ENCODE measurements at places on chromosomes 11 and 22.

DNA sequence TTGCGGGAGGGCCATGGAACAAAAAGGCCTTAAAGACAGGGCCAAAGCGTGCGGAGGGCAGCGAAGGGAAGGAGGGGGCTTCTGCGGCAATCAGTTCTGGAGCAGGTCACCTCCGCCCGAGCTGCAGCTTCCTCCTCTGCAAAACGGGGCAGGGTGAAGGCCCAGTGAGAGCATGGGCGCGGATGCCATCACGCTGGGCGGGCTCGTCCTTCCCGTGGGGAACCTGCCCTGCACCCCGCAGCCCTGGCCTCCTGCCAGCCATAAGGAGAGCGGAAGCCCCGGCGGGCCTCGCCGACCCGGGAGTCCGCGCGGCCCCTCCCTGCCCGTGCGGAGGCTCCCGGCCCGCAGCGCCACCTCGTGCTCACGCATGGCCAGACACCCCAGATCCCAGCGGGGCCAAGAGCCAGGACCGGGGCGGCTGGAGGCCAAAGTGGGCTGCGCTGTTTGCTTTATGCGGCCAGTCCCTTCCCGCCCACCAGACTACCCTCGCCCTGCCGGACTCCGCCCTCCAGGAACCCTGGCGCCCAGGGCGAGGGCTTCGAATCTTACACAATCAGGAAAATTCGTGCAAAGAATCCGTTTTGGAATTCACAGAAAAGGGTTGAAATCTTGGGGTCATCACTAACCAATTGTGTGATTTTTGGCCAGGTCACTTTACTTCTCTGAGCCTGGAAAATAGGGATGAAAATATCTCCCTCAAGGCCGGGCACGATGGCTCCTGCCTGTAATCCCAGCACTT is 16.1 kb downstream of the TSKU start:
- DNase-seq = peak; percentile 89

- peak; percentile 69 for DNase-seq
Observed at GRCh38 chr11:121321614-121322243, 29.2 kb downstream of the SC5D start.

GRCh38 chr11:109697140-109697843 is 275.3 kb downstream of the C11orf87 start:
- peak; percentile 37 for DNase-seq

- peak; percentile 66 for DNase-seq
Observed at GRCh38 chr11:394034-394857, at the start of gene PKP3. Gene PKP3 (plus strand): TSS chr11:394209. CDS start chr11:394293, 84 bp downstream.

GRCh38 chr11:130848361-130849214 is 67.7 kb downstream of the SNX19 start:
- no peak for DNase-seq

DNA sequence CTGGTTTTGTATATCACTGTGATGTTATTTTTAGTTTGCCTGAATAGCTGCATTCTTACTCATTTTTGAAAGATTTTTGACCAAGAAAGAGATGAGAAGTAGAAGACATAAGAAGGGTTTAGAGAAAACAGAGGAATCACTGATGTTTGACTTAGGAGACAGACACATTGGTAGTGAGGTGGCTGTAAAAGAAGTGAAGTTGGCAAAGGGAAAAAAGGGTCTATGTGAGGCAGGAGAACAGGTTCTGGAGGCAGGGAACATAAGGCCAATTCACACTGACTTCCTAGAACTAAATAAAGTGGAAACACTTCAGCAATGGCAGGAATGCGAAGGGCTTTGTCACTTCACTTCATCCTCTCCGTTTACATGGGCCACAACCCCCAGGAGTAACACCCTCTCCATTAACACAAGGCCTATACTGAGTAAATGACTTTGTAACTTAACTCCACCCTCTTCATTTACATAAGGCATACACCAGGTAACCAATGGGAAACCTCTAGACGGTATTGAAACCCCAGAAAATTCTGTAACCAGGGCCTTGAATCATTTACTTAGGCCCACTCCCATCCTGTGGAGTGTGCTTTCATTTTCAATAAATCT is 36.5 kb downstream of the CTSC start:
- DNase-seq = no peak

DNA sequence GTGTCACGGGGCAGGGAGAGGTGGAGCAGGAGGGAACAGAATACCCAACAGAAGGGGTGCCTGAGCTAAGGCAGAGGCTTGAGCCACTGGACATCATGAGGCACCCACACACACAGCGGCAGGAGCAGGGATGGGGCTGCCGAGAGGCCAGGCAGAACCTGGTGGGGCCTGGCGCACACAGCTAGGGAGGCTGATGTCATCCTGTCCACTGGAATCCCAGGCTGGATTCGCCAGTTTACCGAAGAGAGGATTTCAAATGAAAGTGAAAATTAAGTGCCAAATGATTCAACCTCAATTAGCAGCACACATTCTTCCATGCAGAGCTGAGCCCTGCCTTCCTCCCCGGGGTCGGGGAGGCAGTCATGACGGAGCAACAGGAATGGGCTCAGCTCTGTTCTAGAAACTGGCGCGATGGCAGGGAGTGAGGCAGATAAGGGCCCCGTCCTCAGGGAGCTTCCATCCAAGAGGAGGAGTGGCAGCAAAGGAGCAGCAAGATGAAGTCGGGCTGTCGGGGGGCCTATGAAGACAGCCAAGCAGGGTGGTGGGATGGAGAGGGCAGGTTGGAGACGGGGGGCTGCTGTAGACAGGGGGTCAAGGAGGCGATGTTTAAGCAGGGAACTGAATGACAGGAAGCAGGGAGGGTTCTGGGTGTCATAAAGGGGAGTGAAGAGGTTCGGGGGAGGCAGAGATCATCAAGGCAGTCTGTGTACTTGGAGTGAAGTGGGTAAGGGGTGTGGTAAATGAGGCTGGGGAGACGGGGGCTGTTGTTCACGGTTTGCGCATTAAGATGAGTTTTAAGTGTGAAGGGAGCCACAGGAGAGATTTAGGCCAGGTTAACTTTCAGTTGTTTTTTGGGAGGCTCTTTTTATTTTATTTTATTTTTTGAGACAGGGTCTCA is 6.4 kb downstream of the RAC2 start:
- DNase-seq = peak; percentile 28

DNA sequence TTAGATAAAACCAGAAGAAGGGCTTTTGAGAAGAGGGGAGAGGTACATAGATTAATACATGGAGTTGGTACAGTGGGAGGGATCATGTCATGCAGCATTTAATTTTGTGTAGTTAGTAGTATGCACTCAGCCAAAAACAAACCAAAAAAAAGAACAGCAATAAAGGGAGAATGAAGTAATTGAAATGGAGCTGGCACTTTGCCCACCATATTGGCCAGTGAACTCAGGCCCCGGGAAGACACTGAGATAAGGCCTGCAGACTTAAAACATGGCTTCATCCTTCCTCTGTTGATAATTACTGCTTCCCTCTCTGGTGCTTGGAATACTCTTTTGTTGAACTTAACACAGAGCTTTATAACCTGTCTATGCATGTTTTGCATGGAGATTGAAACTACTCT is 3.1 kb downstream of the PANX1 start:
- peak; percentile 40 for DNase-seq

DNA sequence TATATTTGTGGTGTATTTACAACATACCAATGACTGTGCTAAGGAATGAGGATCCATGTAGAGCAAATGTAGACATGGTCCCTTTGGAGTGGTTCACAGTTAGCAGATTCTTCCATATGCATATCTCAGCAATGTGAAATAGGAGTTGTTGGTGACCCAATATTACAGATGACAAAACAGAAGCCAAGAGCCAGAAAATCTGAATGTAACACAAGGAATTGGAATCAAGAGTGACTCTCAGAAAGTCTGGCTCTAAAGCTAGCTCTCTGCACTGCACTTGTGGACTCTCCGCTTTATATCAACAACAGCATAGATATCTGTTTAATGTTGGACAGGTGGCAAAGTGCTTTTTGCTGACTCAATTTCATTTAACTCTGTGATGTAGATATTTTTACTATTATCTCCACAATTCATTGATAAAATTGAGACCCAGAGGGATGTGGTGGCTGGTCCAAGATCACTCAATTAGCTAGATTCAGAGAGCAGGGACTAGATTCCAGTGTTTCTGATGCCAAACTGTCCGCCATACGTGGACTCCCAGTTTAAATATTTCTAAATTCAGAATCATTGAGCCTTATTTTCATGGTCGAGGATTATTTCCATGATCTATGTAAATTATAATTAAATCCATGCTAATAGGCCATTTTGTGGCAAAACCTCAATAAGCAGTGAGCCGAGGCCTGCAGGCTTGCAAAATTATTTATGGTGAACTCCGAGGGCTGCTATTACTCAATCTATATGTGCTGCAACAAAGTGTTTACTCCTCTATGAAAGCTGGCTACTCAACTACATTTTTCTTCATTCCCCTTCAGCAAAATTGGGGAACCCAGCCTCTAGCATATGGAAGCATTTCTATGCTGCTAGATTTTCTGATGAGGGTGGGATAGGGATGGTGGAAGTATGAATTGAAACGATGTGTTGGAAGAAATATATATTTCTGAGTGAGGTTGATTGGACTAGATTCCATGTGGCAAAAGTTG is 21.1 kb upstream of the TENM4 start:
- DNase-seq = no peak

- no peak for DNase-seq
Observed at GRCh38 chr22:23485490-23485889, 94.6 kb downstream of the IGLL1 start.

GRCh38 chr11:57144075-57144474 is 37.7 kb upstream of the LRRC55 start:
- no peak for DNase-seq

DNA sequence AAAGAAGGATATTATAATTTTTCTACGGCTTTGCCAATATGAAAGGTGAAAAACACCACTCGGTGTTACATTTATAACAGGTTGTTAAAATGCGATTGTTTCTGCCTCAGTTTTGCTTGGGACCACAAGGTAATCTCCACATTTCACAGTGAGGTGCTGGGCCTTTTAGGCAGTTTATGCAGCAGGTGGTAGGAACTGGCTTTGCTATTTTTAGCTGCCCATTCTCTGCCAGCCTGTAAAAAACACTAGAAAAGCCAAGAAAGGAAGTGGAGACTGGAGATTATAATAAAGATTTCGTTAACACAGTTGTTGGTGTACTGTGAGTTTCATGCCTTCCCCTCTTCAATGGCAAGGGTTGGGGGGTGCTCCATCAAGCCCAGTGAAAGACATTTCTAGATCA is 8.0 kb upstream of the MRPL16 start:
- DNase-seq = no peak

DNA sequence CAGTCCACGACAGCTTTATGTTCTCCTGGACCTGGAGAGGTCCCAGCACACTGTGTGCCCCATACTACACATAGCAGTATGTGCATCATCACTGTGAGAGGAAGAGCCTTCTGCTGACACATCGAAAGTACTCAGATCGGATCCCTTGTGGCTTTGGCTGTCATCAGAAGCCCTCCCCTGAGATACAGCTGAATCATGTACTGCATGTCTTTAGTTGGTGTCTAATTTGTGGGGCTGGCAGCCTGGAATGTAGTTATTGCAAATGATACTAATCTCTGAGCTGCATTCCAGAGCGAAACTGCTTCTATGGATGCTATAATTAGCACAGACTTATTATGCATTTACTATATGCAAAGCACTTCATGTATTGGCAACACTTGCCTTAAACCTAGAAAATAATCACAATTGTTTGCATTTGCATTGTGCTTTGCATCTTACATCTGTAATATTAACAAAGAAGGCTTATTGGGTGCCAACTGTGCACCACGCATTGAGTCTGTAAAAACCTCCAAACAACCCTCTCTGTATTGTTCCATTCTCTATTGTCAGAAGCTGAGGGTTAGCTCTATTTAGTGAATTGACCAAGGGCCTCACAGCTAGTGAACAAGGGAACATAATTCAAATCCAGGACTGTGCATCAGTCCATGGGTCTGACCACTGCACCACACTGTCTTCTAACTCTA is 89.2 kb upstream of the CRTAM start:
- peak; percentile 41 for DNase-seq

DNA sequence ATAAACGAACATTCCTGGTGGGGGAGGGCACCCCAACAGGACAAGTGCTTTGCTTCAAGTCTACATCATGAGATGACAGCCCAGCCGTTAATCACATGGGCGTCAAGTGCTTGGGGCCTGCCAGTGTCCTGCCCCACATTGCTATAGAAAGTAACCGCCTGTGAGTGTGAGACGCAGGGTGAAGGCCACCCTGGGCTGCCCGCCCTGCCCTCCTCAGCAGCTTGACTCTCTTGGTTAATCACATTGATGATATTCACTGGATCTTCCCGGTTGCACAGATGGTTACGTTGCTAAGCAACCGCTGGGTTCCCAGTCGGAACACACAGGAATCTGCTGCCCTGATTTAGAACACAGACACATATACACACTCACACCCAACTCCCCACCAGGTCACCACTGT is 79.3 kb downstream of the CTTN start:
- DNase-seq = peak; percentile 60

GRCh38 chr22:27598792-27599191 is 202.8 kb downstream of the MN1 start:
- no peak for DNase-seq

- DNase-seq = peak; percentile 3
Observed at GRCh38 chr11:38304926-38305325, 1706.9 kb upstream of the RAG2 start.

- DNase-seq = peak; percentile 70
Observed at GRCh38 chr22:43377896-43378704, 33.7 kb upstream of the MPPED1 start.

DNA sequence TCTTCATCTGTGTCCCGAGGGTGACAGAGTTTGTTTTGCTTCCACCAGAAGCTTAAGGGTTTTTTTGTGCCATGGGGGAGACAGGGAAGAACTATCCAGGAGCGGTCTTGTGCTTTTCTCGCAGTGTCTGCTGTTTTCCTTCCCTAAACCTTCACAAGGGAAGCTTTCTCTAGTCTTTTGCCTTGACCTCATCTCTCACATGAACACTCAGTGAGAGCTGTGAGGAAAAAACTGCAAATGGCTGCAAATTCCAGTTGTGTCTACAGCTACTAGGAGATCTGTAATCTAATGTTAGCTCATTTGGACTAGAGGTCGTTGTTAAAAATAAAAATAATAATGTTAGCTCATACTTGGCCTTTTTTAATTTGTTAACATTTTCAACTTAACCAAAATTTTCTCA is 264.7 kb upstream of the SESN3 start:
- no peak for DNase-seq

GRCh38 chr22:37498289-37498909 is 12.2 kb upstream of the MFNG start:
- no peak for DNase-seq

GRCh38 chr11:123519055-123519796 is 89.2 kb downstream of the GRAMD1B start:
- peak; percentile 7 for DNase-seq

DNA sequence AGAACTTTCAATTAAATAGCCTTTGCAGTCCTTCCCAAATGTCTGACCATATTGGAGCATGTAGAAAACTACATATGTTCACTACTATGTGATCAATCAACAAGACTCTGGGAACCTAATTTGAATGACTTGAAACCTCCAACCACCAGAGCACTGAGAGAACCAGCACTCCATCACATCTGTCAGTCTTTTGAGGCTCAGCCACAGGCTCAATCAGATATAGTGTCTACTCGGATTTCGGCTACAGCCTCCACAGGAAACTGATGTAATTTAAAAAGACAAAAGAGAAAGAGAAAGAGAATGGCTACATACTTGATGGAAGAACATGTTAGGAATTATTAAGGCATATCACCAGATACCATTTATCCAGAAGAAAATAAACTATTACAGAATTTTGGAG is 859.0 kb downstream of the FAM181B start:
- DNase-seq = no peak

Data from tongue (tissue), 3 donors.